ENCODE measurements at places on chromosomes 7 and 10.

DNA sequence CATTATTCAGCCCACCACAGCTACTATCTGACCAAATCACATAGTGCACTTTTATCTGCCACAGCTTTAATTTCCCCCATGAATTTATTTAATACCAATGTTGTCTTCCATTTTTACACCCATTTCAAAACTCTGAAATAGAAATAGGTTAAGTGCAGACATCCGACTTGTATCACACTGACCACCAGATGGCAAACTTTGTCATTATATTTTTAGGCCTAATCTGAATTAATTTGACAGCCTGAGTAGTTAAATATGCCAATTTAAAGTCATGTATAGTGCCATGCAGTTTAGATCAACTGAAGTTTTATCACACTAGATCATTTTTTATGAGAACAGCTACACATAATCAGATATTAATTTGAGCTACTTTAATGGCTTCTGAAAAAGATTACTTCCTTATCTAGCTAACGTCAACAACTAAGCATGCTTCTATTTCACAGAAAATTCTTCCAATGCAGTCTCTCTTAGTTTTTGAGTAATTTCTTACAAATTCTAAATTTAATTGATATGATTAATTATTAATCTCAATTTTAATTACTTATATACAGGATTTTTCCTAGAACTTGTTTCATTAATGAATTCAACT is 566.4 kb downstream of the GFRA1 start:
- no peak for DNase-seq

- no peak for DNase-seq
These were observed 61.3 kb downstream of the CACNA2D1 start for GRCh38 chr7:82382276-82382675.

- DNase-seq = no peak
These were observed 210.5 kb downstream of the SEMA3A start for GRCh38 chr7:83984076-83984475.

DNA sequence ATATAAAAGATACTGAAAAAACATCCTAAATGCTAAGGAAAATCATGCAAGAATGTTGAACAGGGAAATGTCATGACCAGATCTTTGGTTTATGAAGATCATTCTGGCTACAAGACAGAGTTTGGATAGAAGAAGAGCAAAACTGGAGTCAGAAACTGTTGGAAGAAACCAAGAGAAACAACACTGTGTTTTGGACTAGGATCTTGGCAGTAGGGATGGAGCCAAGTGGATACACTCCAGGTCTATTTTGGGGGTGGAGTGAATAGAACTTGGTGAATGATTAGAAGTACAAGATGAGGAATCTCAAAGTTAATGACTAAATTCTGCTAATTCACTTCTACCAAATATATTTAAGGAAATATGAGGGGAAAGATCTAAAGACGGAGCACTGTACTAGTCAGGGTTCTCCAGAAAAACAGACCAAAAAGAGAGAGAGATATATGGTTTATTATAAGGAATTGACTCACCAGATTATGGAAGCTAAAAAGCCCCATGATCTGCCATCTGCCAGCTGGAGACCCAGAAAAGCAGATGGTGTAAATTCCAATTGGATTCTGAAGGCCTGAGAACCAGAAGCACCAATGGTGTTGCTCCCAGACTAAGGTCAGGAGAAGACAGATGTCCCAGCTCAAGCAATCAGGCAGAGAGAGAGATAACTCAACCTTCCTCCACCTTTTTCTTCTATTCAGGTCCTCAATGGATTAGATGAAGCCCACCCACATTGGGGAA is 254.9 kb downstream of the TRIL start:
- no peak for DNase-seq

DNA sequence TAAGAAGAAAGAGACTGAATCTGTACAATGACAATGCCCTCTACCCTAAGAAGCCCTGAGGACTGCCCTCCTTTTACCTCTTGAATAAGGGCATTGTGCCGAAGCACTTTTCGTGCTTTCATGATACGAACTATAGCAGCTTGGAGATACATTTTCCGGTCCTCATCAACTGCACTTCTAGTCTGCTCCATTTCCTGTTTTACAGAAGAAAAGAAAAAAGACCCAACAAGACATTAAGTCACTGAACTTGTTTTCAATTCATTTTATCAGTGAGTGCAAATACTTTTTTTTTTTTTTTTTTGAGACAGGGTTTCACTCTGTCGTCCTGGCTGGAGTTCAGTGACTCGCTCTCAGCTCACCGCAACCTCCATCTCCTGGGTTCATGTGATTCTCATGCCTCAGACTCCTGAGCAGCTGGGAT is 78.4 kb downstream of the CUL2 start:
- DNase-seq = no peak

DNA sequence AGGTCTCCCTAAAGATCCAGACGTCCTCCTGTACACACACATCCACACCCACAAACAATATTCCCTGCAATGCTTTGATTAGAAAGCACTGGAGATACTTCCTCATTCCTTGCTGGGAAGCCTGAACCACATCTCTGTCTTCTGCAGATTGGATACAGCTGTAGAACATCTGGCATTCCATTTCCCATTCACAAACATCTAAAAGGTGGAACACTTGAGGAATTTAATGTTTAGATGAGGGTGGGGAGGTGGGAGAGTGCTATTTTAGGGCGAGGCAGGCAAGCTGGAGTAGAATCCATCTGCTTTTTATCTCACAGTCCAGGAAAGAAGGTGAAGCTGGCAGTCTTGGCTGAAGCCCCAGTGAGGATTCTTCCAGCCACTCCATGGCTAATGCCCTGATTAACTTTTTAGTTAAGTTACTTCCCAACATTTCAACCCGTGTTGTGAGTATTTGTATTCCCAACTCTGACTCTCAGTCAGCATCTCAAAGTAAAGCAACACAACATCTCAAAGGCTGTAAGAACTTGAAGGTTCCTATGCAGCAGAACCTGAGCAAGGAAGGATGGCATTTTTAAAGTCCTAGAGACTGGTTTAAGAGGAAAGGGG is 46.1 kb downstream of the CYTH3 start:
- no peak for DNase-seq

GRCh38 chr7:142838461-142839213 is 16.2 kb upstream of the EPHB6 start:
- DNase-seq = no peak

GRCh38 chr10:42930516-42931192 is 146.2 kb upstream of the RET start:
- no peak for DNase-seq

DNA sequence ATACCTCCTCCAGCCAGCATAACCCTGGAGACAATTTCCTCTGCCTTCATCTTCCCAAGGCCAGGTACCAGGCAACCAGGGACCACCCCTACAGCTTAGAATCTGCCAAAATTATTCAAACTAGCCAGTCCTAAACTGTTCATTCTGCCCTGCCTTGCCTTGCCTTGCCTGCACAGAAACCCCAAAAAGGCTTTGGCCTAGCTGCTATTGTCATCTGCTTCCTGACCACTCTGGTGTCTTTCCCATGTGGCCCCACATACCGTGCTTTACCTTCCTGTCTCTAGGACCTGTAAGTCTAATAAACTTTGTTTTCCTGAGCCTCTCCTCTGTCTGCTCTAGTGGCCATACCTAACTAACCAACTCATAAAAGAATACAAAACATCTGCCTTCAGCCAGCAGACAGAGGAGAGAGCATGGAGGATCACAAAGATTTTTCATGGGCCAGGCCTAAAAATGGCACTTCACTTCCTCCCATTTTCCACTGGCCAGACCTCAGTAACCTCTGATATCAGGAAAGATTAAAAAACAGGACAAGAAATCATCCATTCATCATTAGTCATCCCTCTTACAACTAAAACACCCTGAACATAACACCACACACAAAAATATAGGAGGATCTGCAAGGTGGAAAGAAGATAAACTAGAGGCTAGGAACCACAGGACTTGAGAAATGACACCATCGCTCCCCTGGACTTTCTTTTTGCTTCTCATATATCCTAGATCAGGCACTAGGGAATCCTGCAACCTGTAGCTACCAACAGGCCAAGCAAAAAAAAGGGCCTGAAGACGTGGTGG is 51.5 kb downstream of the IMMP2L start:
- no peak for DNase-seq

DNA sequence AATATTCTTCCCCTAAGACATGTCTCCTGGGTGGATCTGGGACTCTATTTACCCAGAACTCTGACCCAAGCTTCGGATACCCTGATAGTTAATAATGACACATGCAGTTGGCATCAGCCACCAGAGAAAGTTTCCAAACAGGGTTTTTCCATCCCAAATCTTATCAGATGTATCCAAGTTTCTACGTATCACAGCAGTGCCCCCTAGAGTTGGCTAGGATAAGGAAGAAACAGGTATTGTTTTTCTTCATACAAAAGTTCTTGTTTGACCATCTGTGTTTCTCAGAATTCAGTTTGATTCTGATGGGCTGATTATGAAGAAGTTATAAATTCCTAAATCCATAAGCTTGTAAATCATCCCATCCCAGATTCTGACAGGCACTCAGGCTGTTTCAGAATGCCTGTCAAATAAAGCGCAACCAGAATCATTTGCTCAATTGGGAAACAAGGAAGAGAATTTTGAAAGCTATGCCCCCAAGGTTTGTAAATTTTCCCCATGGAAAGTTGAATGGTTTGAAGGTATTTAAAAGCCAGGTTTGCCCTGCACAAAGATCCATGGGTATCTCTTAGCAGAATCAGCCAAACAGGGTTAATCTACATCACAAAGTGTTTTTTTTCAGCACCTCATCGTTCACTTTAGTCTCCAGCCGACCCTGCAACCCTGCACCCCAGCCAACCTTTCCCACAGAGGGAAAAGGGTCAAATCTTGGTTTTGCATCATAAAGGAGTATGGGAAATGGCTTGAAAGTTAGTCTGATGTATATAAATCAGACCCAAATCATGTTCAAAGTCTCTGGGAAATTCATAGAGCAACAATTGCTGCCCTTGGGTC is 47.4 kb downstream of the NRAP start:
- no peak for DNase-seq

- DNase-seq = no peak
These were observed 31.8 kb downstream of the ZNF467 start for GRCh38 chr7:149741629-149742028.

DNA sequence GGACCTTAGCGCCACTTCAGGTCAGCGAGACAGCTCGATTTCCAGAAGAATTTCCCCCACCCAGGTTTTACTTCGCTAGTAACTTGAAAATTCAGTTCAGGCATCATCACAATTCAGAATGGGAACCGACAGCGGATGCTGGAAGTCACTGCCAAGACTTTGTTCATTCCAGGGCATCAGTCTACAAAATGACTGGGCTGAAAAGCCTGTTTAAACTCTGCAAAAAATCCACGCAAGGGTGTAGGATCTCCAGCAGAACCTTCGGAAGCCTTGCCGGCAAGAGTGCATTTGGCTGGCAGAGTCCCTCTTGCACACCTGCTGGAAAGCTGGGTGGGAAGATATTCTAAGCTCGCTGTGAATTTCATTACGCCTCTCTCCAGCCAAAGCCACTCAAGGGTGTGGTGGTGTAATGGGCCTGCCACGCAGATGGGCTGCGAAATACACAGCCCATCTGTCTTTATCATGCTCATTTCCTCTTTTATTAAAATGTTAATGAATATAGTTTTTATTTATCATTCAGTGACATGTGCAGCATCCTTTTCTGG is 672.0 kb upstream of the FOXK1 start:
- no peak for DNase-seq

DNA sequence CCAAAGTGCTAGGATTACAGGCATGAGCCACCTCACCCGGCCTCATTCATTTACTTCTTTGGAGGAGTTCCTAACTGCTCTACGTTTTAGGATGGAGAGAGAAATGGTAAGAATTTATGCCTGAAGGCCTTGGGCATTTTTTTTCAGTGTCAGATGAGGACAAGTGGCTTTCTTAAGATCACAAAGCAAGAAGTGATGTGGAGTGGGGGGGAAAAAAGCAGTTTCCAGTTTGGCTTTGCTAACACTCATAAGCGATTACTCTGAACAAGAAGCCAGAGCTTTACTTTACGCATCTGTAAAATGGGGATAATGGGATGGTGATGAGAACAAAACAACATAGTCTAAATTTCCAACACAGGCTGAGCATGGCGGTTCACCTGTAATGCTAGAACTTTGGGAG is 2.6 kb upstream of the PPIA start:
- DNase-seq = no peak

- DNase-seq = no peak
These were observed 10.1 kb upstream of the DYNC2I1 start for GRCh38 chr7:158846304-158846703.

- no peak for DNase-seq
These were observed 3.6 kb downstream of the PRKAR2B start for GRCh38 chr7:107047902-107048782.

Measured in activated CD4-positive, alpha-beta T cell treated with anti-CD3 and anti-CD28 coated beads, Interleukin-2, Interleukin-4, amounts not matched to agents 100 ng/mL and 50 ng/mL, durations not matched to agents 16 hours and 8 hours (primary cell).